CD4-positive, alpha-beta T cell treated with Interleukin-6 at 100 ng/mL for 8 hours (primary cell): ENCODE measurements at places on chromosomes 1 and 21.
A peak's percentile ranks its signal among the peaks of the same experiment; 100 is the strongest.

- DNase-seq: no peak
Measured at GRCh38 chr1:184395370-184395769, 8.5 kb downstream of the C1orf21 start.

GRCh38 chr1:178938959-178939317, 68.1 kb upstream of the ANGPTL1 start:
- no peak for DNase-seq

- DNase-seq: no peak
Measured at GRCh38 chr1:29688471-29689365, 452.4 kb downstream of the PTPRU start.

- no peak for DNase-seq
Measured at GRCh38 chr1:243595527-243596210, 254.4 kb downstream of the AKT3 start.

- no peak for DNase-seq
Measured at GRCh38 chr1:5519366-5520135, 472.7 kb downstream of the NPHP4 start.

DNA sequence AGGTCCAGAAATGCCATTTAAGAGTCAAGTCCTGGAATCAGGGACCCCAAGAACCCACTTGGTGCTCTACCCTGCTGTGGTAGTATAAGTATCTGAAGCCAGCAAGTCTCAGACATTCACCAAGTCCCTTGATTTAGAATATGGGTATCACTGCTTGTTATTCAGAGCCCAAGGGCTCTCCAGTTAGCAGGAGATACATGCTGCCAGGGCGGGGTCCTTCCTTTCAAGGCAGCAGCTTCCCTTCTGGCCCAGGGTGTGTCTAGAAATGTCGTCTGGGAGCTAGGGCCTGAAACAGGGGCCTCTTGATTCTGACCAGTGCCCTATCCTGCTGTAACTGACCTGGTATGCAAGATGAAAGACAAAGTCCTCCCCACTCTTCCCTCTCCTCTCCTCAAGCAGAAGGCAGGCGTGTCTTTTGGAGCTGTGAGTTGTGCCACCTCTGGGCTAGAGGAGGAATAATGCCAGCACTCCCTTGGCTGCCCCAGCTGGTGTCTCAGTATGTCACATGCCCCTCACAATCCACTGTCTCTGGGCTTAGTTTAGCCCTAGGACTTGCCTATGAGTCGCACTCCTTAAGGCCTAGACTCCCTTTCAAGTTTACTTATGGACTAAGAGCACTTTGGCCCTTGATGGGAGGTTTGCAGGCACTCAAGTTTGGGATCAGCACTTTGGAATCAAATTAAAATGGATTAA, 200.2 kb downstream of the MRPL39 start:
- no peak for DNase-seq

GRCh38 chr1:91622616-91623015, 122.0 kb downstream of the CDC7 start:
- DNase-seq: no peak

GRCh38 chr1:31696242-31696641, 7.6 kb downstream of the COL16A1 start:
- DNase-seq: no peak

DNA sequence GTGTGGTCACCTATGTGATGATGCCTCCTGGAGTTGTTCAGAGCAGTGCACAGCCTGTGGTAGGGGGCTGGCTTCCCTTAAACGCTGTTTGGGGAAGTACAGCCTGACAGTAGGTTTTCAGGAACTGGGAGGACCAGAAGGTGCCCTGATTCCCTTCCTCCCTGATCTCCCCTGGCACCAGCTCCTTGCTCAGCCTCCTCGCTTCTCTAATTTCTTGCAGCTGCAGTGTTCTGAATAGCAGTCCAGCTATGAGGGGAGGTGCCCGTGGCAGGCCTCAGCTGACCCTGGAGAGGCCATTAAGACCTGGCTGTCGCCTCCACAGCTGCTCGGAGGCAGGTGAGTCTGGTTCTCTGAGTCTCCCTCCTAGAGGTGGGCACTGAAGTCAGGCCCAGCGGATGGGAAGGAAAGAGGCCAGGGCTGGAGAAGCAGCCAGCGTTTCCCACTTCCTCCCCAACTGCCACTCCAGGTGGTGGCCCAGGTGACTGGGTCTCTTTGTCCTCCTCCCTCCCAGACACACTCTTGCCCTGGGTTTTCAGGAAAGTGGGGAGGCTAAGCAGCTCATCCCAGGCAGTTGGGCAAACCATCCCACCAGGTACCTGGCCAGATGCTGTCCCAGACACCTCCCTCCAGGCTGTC, 52.0 kb upstream of the RPL11 start:
- no peak for DNase-seq

GRCh38 chr1:243559575-243560162, 290.4 kb downstream of the AKT3 start:
- DNase-seq: no peak

GRCh38 chr1:47814612-47815395, 182.4 kb downstream of the TRABD2B start:
- DNase-seq: no peak

GRCh38 chr1:6785318-6785727, at the start of gene CAMTA1:
TSS of gene CAMTA1 (plus strand) at chr1:6785454. CDS start at chr1:6785531, 77 bp downstream.
- no peak for DNase-seq

DNA sequence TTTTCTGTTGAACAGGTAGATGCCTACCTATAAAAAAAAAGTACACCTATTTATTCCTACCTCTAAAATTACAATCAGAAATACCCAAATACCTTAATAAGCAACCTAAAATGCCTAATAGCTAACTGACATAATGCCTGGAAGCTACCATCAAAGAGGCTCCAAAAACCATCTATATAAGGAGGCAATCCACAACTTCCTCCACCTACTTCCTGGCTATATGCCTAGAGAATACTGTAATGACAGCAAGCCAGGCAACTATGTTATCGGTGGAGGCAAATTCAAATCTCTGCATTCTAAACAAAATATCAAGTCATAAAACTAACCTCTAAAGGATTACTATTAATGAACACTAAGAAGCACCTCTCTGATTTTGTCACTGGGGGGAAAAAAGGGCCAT, 10.1 kb downstream of the ZNF644 start:
- DNase-seq: no peak

GRCh38 chr1:229266832-229267500, 3.9 kb upstream of the RAB4A start:
- no peak for DNase-seq

- no peak for DNase-seq
Measured at GRCh38 chr1:212946872-212947271, 3.5 kb upstream of the VASH2 start.

DNA sequence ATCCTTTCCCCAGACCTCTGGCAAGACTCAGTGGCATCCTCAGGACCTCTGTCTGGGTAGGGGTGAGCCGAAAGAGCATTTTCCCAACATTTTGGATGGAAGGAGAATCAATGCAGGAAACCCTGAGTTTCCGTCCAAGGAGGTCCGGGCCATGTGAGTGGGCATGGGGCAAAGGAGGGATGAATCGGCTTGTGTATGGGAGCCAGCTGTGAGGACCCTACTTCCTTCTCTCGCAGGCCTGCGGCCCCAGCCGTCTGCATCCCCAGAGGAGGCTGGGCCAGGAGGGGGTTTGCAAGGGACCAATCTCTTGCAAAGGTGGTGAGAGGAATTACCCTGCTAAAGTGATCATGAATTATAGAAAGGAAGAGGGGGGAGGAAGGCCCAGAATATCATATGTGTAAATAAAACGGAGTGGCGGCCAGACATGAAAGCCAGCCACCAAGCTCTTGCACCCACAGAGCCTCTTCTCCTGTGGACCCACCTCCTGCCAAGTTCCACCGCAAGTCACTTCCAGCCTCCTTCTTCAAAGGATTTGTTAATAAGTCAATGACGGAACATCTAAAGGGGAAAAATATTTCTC, 48.2 kb upstream of the POU3F1 start:
- DNase-seq: no peak

GRCh38 chr1:214451596-214451995, 99.8 kb downstream of the PTPN14 start:
- DNase-seq: no peak

DNA sequence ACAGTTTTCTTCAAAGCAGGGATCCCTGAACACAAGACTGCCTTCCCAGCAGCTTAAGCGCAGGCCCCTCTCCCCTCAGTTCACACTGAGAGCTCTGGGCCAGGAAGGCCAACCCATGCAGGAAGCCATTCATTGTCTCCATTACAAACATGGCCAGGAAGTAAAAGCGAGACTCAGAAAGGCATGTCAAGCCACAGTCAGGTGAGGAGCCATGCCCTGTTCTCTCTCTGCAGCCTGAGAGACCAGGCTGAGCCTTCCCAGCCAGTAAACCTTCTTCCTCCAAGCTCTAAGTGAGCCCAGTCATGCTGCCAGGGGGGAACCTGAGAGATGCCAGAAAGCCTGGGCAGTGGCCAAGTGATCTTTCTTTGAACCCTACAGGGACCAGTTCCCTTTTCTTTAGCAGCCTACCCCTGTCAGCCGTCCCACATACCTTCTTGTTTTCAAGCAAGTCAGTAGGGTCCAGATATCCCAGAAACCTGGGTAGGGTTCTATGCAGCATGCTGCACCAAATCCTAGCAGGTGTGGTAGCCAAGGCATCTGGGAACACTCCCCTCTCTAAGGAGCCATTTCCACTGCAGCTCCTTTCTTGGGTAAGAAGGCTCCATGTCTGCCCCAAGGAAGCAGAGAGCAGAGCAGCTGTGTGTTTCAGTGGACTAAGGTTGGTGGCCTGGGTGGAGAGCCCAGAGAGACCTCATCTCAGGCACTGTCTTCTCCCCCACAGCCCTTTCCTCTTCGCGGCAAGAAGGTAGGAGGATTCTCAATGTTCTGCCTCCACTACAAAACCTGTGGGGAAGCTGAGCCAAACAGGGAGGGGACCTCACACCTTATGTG, 977 bp downstream of the TRAF3IP3 start:
- DNase-seq: peak; percentile 53

- DNase-seq: no peak
Measured at GRCh38 chr1:172638249-172638648, 20.7 kb upstream of the FASLG start.

GRCh38 chr1:1169429-1170214, 4.1 kb upstream of the TTLL10 start:
- no peak for DNase-seq

GRCh38 chr1:230101556-230101955, 34.5 kb downstream of the GALNT2 start:
- no peak for DNase-seq
